ENCODE measurements at places on chromosomes 16 and 17.

DNA sequence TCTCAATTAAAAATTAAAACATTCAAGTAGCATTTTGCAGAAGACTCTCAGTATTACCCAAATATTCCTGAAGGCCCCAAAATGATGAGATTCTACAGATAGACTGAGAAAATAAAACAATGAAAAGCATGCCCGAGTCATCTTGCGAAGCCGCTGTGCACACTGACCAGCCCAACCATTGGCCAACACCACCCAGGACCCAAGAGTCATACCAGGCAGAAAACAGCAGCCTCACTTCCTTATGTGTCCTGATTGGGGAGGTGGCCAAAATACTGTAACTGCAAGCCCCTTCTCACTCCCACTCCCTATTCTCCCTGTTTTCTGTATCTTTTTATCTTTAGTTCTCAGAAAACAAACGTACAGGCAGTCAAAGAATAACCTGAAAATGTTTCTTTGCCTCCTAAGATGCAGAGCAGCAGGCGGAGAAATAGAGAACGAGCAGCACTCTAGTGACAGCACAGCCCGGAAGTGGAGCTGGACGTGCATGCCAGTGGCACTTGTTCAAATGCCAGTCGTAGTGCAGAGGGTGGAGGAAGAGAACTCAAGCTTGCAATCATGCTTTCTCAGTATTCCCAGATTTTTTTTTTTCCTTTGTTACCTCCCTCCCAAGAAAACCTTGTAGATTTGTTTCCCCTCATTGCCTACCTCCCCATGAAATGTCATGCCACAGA lies 182.3 kb upstream of the SOX9 start:
- no peak for DNase-seq

- DNase-seq: no peak
Measured at GRCh38 chr17:77508047-77508715, 367.4 kb downstream of the SEC14L1 start.

- DNase-seq: no peak
Measured at GRCh38 chr16:85613604-85614337, 649 bp downstream of the GSE1 start.

GRCh38 chr17:50407921-50408320 lies 10.6 kb upstream of the LRRC59 start:
- no peak for DNase-seq

DNA sequence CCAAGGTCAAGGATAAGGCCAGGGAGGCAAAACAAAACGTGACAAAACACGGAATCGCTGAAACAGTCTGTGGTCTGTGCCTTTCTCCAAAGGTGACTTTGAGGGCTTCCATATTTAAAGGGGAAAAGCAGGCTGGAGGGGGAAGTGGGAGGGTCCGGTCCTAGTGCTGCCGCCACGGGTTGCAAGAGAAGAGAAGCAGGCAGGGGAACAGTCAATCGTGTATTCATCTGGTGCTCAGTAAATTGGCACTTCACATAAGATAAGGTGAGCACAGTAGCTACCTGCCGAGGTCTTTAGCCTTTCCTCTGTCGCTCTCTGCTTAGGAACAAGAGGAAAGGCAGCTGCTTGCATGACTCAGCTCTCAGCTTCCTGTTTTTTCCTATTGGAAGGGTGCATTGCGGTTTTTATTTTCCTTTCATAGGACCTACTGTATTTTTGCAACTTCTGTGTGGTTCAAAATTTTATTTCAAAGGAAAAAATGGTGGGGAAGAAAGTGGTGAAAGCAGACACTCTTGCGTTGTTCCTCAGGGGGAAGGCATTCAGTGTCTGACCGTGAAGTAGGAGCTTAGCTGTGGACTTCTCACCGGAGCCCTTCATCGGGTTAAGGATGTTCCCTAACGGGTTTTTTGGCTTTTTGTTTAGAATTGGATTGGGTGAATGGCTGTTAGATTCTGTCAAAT lies 7.1 kb upstream of the LGALS3BP start:
- DNase-seq: no peak

DNA sequence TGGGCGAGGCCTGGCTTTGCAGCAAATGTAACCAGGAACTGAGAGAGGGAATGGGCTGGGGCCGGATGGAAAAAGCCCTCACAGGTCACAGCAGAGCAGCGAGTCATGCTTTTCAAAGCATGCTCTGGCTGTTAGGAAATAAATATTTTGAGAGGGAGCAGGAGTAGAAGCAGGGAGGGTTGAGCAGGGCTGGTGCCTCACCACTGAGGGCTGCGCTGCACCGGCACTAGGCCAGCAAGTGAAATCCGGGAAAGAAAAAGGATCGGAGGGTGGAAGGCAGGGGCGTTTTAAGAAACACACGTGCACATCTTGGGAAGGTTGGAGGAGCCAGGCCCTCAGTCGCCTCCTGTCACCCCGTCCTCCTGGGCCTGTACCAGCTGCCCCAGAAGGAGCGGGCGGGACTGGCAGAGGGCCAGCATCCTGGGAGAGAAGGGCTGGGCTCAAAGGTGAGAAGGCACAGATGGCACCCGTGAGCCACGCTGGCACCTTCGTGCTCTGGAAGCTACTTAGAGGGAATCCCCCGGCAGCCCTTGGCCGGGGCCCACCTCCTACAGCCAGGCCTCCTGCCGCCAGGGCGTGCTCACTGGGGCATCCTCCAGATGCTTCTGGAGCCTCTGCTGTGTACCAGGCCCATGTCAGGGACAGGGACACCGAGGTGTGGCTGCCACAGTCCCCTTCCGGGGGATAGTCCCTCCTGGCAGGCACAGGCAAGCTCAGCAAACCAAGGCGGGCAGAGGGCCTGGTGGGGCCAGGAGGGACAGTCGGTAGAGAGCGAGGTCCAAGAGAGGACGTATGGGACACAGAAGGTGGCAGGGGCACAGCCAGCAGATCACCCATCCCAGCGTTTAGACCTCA lies 71.5 kb upstream of the PLCG2 start:
- no peak for DNase-seq

DNA sequence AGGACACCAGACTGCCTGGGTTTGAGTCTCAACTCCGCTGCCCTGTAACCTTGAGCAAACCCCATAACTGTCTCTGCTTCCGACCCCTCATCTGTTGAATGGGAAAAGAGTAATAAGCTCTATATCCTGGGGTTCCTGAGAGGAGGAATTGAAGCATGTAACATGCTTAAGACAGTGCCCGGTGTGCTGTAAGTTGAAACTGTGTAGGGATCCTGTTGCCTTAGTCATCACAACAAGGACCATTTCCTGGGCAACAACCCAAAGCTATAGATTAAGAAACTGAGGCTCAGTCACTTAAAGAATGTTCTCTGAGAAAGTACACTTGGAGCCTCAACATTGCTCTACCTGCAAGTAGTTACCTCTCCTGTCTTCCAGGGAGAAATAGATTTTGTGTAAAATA lies 23.0 kb downstream of the CDH13 start:
- no peak for DNase-seq

DNA sequence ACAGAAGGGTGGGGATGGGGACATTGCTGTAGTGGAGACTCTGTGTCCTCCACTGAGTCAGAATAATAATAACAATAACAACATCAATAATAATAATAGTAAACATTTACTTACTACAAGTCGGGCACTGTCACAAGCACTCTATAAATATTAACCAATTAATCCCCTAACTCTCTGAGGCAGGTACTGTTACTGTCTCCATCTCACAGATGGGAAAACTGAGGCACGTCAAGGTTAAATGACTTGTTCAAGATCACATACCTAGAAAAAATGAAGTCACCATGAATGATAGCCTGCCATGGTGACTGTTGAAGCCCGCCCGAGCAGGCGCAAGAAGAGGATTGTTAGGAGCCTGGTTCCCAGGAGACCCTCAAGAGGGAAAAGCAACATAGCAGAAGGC lies 10.2 kb downstream of the PRR29 start:
- DNase-seq: no peak

- DNase-seq: no peak
Measured at GRCh38 chr17:78372841-78373240, 5.6 kb upstream of the PGS1 start.

DNA sequence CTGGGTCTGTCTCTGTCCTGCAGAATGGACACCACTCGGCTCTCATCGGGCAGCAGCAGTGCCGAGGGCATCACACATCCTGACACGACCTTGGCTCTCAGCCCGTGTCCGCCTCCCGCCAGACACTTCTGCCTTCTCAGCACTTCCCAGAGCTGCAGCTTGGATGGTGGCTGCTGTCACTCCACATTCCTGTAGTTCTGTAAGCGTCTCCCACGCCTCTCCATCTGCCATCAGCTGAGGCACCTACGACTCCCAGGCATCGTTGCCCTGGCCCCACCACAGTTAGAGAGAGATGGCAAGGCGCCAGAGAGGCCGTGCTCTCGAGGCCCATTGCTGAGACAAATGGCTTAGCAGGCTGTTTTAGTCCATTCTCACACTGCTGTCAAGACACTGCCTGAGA lies 195.9 kb upstream of the CHMP6 start:
- DNase-seq: no peak

DNA sequence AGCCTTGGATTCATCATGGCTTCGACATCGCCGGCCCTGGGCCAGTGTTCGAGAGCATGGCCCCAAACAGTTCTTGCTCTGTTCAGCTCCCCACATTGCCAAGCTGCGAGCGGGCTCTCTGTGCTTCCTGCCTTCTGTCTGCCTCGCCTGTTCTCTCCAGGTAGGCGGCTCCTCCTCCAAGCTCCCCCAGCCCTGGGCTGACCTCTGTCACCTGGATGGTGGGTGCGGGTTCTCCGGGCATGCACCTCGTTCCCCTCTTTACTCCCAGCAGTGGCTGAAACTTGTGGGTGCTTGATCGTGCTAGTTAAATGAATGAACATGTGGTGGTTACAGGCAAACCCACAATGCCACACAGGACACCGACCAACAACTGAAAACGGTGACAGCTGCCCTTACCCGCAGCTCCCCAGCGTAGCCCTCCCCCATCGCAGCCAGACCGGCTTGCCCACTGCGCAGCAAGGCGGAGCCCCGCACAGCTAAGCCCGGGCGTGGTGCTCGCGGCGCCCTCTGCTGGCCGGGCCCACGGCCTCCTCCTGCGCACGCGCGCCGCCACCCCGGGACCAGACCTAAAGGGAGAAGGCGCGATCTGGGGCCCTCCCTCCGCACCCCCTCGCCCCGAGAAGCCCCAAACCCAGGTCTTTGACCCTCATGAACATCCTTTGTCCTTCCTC lies 23.0 kb upstream of the EIF1 start:
- DNase-seq: peak; percentile 97

GRCh38 chr16:86083382-86084002 lies 184.5 kb downstream of the IRF8 start:
- DNase-seq: no peak

GRCh38 chr17:40950176-40950575 lies 12.7 kb upstream of the KRT23 start:
- no peak for DNase-seq

DNA sequence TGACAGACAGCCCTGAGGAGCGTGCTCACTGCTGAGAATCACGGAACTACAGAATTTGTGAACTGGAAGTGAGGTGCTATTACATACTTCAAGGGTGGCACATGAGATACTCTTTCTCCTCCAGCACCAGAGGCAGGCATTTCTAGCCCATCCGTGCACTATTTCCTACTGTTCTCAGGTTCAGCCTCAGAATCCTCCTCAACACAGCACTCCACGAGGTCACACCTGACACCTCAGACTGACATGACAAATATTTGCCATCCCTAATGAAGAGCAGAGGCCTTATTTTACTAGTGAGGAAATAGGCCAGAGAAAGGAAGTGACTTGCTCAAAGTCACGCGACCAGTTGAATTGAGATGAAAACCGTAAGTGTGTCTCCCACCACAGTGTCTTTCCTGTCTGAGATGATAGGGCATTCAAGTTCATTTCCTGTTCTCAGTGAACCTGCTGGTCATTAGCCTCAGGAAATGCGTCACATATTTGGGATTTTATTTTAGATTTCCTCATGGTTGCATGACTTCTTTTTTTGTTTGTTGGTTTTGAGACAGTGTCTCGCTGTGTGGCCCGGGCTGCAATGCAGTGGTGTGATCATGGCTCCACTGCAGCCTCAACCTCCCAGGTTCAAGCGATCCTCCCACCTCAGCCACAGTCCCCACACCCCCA lies 23.6 kb downstream of the SEZ6 start:
- no peak for DNase-seq

DNA sequence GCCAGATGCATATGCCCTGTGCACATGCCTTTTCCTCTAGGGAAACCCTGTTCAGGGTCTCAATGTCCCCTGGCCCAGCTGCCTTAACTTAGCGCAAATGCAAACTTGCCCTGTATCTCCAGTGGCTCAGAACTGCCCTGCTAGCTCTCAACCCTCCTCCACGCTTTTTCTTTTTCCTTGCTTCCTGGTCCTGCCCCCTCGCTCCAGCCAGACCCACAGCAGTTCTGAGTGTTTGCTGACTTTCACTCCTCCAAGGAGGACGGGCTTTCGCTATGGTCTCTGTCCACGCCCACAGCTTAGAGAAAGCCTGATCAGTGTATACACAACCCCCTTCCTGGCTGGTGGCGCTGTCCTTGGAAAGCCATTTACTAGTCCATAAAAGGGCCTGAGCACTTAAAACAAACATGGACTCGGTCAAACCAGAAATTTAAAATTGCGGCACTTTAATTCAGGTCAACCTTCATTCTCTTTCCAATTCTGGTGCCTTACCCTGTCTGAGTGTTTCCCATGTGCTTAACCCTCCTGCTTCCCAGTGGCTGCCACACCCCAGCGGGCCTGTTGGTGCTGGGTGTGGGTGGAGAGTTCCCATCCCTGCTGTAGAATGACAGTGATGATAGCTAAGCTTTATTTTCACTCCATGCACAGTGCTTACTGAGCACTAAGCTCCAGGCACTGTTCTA lies 15.6 kb upstream of the TMEM98 start:
- DNase-seq: no peak

DNA sequence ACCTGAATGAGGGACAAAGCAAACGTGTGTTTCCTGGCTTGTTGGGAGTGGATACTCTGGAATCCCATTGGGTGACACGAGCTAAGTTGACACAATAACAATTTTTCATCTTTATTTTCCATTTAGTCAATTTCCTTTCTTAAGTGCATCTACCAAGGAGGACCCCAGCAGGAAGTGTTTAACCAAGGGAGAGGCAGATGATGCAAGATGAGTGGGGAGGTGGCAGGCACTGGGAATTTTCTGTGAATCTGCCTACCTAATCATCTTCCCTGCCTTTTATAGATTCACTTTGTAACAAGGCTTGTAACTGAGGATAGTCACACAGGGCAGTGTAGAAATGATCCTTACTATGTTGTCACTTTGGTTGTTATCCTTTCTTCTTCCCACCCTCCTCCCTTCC lies 317.7 kb upstream of the HSBP1 start:
- no peak for DNase-seq

- no peak for DNase-seq
Measured at GRCh38 chr17:68452724-68453290, 4.5 kb downstream of the WIPI1 start.

Measured in osteocyte (in vitro differentiated cells).